ENCODE measurements at places on chromosomes 11 and 22.
A peak's percentile ranks its signal among the peaks of the same experiment; 100 is the strongest.

- DNase-seq = no peak
These were observed 32.3 kb upstream of the RFPL3 start for GRCh38 chr22:32325416-32325801.

- no peak for DNase-seq
These were observed 8.4 kb upstream of the MGAT3 start for GRCh38 chr22:39448205-39449054.

GRCh38 chr11:64076758-64077157 is 41.0 kb downstream of the FLRT1 start:
- no peak for DNase-seq

- DNase-seq = no peak
These were observed 3.0 kb upstream of the CHEK1 start for GRCh38 chr11:125621995-125622394.

DNA sequence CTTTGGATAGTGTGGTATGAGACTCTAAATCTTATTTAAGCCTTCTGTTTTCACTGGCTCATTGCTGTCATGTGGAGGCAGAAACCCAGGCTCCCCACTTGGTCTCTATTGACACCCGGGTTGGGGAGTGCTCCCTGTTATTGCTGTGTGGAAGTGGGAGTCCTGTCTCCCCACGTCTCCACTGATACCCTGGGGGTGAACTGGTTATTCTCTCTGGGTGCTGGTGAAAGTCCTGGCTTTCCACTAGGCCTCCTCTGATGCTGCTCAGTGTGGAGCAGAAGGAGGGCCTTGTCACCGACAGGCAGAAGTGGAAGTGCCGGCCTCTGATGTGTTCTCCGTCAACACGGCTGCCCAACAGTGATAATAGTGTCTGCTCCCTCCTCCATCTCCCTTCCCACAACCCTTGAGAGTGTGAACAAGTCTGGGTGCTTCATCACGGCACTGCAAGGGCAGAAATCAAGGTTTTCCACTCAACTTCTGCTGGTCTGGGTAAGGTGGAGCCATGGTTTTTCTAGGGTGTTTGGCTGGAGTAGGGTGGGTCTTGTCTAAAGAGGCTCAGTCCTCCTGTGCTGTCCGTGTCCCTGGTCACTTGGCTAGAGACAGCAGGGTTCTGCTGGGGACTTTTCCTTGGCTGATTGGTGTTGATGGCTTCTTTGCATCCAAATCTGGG is 240.7 kb upstream of the B3GAT1 start:
- no peak for DNase-seq

DNA sequence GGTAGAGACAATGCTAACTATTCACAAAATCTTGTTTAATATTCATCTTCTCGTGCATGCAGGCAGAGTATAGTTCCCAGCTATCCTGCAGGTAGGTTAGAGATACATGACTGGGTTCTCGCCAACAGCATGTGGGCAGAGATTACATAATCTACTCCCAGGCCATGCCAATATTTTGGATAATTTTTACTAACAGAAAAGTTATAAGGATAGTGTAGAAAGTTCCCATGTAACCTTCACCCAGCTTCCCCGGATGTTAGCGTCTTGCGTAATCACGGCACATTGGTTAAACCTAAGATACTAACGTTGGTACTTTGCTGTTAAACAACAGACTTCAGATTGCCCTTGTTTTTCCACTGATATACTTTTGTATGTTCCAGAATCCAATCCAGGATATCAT is 215.5 kb upstream of the LARGE1 start:
- DNase-seq = no peak

GRCh38 chr11:117492578-117493251 is 165.1 kb downstream of the CEP164 start:
- no peak for DNase-seq

- no peak for DNase-seq
These were observed 31.4 kb upstream of the VPREB1 start for GRCh38 chr22:22213231-22213630.

- DNase-seq = peak; percentile 17
These were observed 64.6 kb downstream of the EXT2 start for GRCh38 chr11:44159848-44160721.

- DNase-seq = no peak
These were observed 26.8 kb downstream of the MYH9 start for GRCh38 chr22:36360871-36361383.

DNA sequence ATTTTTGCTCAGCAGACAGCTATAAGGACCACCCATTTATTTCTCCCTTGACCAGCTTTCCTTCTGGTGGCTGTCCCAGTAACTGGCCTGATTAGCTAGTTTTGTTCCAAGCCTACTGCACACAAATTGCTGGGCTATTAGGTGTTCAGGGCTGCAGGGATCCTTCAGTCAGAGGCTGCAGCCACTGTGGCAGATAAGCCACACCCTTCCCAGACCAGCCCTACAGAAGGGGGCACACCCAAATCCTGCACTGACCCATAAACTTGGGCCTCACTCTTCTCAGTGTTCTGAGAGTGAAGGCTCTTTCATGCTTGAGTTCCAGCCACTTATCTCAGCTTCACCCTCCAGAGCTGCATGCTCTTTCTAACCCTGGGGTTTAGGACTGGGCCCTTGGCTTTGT is 200.0 kb downstream of the AASDHPPT start:
- no peak for DNase-seq

GRCh38 chr11:12696911-12697581 is 22.8 kb downstream of the TEAD1 start:
- no peak for DNase-seq

GRCh38 chr11:63916837-63917691 is at the start of gene RCOR2:
RCOR2 (minus strand) TSS chr11:63917164; CDS start chr11:63916456, 708 bp downstream.
- peak; percentile 94 for DNase-seq

DNA sequence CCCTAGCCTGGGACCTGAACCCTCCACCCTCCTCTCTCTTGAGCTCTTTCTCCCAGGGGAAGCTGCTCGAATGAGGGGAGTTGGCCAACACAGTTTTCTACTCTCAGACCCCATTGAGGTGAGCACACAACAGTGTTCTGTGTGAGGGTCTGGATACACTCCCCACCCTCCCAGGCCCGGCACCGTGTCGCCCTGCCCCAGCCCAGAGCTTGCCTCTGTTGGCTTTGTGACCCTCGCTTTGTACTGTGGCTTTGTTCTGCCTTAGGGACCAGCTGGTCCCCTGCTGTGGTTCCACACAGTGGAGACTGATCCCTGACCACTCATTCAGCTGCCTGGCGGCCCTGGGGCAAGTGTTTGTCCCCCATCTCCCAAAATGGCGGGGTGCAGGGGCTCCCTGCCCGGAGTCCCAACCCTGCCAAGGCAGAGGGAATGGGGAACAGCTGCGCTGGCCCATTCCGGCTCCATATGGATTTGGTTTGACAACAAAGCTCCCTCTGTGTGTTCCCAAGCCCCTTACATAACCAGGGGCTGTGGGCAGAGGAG is 8.3 kb downstream of the ST3GAL4 start:
- no peak for DNase-seq

- DNase-seq = no peak
These were observed 4.9 kb downstream of the OR8B8 start for GRCh38 chr11:124440608-124441007.

- DNase-seq = peak; percentile 72
These were observed 64.2 kb downstream of the MED15 start for GRCh38 chr22:20571531-20572007.

GRCh38 chr11:44687388-44687787 is 39.4 kb upstream of the TSPAN18 start:
- no peak for DNase-seq

DNA sequence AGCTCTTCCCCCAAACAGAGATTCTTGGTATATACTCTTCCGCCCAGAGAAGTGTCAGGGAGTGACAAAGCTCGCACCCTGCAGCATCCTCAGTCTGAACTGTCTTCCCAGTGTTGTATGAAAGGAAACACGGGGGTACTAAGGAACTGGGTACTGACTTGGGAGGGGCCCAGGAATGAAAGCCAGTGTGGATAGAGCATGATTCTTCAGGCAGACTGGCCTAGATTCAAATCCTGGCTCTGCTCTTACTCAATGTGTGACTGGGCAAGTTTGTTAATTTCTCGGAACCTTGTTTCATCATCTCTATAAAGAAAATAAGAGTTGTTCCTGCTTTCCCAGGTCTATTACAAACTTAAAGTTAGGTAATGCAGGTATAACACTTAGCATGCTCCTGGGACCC is 266.0 kb upstream of the NARS2 start:
- DNase-seq = no peak

DNA sequence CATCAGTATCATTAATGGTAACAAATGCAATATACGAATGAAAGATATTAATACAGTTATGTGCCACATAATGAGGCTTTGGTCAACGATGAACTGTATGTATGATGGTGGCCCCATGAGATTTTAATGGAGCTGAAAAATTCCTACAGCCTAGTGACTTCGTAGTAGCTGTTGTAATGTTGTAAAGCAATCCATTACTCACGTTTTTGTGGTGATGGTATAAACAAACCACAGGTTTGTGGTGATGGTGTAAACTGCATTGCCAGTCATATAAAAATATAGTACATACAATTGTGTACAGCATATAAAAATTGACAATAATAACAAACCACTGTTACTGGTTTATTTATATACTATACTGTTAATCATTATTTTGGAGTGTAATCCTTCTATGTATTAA is 27.4 kb upstream of the GRIA4 start:
- DNase-seq = no peak

GRCh38 chr22:19412478-19412877 is 19.1 kb downstream of the HIRA start:
- no peak for DNase-seq

- no peak for DNase-seq
These were observed 113.0 kb downstream of the ME3 start for GRCh38 chr11:86559311-86559945.

GRCh38 chr11:2091786-2092463 is 47.3 kb downstream of the IGF2 start:
- no peak for DNase-seq

DNA sequence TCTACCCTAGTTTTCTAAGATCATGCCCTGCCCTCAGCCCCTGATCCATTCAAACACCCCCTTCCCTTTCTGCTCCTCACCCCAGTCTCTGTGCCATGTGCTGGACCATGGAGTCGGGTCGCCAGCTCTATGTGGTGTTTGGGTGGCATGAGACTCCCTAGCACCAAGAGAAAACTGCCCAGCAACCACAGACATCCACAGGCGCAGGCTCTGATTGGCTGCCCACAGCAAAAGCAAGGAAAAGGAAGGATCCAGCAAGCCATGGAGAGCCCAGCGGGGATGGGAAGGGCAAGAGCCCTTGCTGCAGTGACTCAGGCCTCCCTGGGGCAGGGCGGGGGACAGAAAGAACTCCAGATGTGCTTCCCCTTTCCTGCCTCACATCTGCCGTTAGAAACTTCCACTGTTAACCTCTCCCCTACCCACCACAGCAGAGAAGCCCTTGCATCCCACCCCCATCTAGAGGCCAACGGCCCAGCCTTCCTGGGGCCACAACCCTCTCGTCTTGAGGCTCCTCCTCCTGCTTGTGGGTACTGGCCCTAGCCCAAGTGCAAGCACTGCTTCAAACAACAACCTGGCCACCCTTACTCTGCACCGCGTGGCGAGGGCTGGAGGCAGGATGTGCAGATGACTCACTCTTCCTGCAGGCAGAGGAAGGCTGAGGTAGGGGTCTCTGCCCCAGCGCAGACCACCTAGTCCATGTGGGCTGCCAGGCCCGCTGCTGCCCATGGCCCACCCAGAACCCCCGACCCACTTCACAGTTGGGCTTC is 9.7 kb upstream of the AHNAK start:
- DNase-seq = peak; percentile 60

DNA sequence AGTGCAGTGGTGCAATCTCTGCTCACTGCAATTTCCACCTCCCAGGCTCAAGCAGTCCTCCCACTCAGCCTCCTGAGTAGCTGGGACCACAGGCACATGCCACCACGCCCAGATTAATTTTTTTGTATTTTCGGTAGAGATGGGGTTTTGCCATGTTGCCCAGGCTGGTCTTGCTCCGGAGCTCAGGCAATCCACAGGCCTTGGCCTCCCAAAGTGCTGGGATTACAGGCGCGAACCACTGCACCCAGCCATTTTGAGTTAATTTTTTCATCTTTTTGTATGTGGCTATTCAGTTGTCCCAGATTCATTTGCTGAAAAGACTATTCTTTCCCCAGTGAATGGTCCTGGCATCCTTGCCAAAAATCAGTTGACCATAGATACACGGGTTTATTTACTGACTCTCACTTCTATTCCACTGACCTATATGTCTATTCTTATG is 63.6 kb downstream of the MAPK1 start:
- DNase-seq = no peak

GRCh38 chr11:57474017-57474802 is 13.9 kb downstream of the RTN4RL2 start:
- peak; percentile 61 for DNase-seq

- no peak for DNase-seq
These were observed 48.4 kb downstream of the INSC start for GRCh38 chr11:15163136-15163535.

DNA sequence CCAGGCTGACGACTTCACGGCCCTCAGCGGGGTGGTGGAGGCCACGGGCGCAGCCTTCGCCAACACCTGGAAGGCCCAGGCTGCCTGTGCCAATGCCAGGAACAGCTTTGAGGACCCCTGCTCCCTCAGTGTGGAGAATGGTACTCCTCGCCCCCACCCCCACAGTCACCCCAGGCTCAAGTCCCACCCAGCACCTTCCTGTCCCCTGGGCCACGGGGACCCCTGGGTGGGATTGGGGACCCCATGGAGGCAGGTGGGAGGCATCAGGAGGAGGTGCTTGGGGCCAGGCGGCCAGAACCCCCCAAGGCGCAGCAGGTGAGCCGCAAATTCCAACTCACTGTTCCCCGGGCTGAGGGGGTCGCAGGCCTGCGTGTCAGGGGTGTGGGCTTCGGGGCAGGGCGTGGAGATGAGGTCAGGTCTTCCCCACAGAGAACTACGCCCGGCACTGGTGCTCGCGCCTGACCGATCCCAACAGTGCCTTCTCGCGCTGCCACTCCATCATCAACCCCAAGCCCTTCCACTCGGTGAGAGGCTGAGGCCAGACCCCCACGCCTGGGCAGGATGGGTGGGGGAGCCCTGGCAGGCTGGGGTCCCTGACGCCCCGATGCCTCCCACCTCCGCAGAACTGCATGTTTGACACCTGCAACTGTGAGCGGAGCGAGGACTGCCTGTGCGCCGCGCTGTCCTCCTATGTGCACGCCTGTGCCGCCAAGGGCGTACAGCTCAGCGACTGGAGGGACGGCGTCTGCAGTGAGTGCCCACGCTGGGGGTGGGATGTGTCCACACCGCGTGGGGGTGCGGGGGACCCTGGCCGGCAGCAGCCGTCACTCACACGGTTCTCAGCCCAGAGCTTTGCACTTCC is 9.4 kb downstream of the MUC5B start:
- peak; percentile 32 for DNase-seq

- DNase-seq = no peak
These were observed 84.2 kb downstream of the CELSR1 start for GRCh38 chr22:46453006-46453828.

- no peak for DNase-seq
These were observed 1473.6 kb downstream of the BRD1 start for GRCh38 chr22:48354096-48354495.

- DNase-seq = no peak
These were observed 10.8 kb upstream of the RASSF10 start for GRCh38 chr11:12998336-12998735.

DNA sequence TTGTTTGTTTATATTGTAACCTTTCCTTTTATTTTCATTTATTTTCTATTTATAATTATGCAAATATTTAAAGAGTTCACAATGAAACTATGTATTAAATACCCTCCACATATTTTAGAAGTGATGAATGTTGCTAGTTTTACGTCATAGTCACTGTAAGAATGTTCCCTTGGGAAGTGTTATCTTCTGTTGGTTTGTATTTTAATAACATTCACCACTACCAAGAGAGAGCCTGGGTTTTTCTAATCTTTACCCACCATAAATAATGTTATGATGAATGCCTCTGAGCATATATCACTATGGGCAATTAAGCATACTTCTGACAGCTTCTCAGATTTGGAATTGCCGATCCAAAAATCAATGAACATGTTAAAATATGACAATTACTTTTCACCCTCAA is 80.7 kb downstream of the GGT1 start:
- no peak for DNase-seq
